K562 (cell line): ENCODE measurements at places on chromosomes 3 and 15.

GRCh38 chr3:122247825-122248185, 64.3 kb downstream of the CASR start:
- DNase-seq = no peak

- peak; percentile 56 for DNase-seq
Observed at GRCh38 chr3:24521420-24522145, 26.9 kb upstream of the THRB start.

DNA sequence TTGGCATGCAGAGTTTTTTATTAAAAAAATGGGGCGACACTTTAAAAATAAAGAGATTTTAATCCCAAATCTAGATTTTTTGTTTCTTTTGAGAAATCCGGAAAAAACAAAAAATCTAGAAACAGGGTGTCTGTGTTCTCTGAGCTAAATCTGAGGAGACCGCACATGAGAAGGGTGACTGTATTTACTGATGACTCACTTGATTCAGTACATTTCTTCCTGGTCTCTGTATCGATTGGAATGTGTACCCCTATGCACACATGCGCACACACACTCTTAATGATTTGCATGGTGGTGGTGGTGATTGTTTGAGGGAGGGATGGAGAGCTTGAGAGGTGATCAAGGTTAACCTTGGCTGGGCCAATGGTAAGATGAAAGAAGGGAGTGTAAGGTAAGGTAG, 443.1 kb upstream of the THRB start:
- DNase-seq = no peak

DNA sequence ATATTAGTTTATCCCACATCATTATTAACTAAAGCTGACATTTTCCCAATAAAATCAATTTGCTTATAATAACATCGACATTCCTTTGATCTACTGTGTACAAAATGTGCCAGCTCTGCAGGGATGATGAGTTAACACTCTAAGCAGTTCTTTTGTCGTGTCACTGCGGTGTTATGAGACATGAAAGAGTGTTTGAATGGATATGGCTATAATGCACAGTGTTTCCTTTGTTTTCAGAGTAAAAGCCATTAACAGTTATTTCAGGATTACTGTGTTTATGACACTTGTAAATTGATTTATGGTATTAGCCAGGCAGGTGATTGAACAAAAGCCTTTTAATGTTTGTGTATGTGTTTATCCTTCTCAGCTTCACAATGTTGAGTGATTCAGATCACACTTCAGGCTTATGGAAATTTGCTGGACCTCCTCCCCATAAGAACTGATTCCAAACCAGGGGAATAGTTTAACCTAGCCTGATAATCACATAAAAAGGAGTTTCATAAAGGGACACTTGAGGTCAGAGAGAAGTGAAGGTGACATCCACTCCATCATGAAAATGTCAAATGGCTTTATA, 115.7 kb downstream of the CHL1 start:
- DNase-seq = no peak

DNA sequence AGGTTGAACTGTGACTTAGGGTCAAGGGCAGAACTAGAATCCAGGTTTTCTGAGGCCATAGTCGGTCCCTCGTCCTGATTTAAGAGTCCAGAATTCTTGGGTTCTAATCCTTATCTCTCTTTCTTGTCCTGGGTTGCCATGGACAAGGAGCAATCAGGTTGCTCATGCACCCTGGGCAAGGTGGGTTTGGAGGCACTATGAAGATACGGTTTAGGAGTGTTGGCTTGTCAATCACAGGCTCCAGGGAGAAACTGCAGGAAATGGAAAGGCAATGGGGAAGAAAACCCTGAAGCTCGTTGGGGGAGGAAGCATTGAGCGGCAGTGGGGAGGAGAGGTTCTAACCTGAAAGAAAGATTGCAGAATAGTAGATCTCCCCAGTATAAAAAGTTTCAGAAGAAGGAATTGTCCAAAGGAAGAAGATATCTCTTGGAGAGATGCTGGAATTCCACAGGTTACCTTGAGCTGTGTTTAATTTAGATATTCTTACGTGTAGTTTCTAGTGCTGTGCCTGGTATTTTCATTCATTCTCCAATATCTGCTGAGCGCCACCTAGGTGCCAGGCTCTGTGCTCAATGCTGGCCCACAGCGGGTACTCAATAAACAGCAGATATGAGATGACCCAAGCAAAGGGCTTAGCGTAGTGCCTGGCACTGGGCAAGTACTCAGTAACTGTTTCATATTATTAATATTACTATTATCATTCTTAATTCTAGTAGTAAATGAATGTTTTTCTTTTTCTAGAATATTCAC, 2.0 kb downstream of the ACAN start:
- DNase-seq = no peak

- DNase-seq = no peak
Observed at GRCh38 chr3:132038198-132038825, 3.5 kb upstream of the CPNE4 start.

DNA sequence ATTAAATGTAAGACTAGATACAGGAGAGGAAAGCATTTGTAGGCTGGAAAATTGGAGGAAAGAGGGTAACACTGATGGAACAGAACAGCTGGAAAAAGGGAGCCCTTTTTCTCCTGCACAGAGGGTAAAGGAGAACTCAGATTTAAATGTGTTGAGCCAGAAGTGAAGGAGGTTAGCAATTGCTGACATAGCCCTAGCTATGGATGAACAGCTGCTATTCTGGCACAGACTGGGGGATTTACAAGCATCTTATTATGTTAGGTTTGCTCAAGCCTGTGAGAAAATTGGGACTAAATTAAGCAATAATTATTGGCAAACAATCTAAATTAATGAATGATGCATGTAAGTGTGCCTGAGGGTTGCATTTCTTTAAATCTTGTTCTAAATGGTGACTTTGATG, 40.6 kb upstream of the PRR20G start:
- DNase-seq = no peak

GRCh38 chr3:61223451-61223850, 27.8 kb downstream of the FHIT start:
- no peak for DNase-seq
